ENCODE measurements at places on chromosomes 2 and 18.

- no peak for DNase-seq
Measured at GRCh38 chr2:1588978-1589621, 155.2 kb downstream of the PXDN start.

DNA sequence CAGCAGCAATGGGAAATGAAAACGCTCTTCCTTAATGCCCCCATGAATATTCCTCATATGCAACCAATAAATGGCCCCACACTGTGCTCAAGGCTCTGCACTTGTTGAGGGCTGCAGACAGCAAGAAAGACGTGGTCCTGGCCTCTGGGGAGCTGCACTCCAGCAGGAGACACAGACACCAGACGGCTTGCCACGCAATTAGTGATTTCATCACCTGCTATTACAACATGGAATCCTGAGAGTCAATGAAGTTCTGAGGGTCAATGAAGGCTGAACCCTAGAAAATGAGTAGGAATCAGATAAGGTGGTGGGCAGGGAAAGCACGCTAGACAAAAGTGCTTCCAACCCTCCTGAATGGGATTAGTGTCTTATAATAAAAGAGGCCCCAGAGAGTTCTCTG, 18.9 kb downstream of the CREG2 start:
- no peak for DNase-seq

DNA sequence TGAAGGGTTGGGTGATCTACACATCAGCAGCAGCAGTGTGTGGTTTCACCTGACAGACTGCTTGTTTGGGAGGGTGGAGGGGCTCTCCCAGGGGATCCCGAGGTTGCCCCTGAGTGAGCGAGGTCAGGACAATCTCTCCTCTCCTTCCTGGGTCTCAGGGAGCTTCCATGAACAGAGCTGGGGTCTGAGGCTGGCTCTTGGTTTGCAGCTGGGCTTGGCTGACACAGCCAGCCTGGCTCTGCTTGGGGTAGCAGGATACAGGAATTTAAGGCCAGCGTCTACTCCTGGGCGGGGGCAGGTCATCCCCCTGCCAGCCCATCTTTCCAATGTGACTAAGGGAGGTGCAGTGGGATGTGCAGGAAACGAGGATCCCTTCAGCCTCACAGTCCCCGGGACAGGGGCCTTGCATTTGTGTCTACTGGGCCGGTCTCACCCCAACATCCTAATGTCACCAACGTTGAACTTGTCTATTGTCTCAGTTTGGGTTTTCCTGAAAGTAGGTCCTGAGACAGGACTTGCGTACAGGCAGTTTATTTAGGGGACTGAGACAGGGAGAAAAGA, 262.6 kb upstream of the HDAC4 start:
- no peak for DNase-seq

GRCh38 chr2:199910338-199911051, 598 bp upstream of the C2orf69 start:
- no peak for DNase-seq

DNA sequence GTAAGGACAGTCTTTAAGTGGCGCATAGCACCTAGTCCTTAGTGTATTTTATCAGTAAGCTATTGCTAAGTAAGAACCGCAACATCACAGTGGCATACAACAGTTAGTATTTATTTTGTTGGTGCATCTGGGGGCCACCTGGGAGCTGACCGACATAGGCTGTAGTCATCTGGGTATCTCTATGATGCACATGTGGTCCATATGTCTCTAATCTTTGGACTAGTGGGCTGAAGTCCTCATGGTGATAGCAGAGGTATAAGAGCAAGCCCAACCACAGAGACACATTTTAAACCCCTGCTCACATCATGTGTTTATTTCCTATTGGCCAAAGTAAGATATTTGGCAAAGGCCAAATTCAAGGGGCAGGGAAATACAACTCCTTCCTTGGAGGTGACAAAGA, 2.9 kb downstream of the CAMKMT start:
- DNase-seq, result no peak

GRCh38 chr2:162197069-162197825, 45.2 kb upstream of the GCG start:
- DNase-seq, result no peak

DNA sequence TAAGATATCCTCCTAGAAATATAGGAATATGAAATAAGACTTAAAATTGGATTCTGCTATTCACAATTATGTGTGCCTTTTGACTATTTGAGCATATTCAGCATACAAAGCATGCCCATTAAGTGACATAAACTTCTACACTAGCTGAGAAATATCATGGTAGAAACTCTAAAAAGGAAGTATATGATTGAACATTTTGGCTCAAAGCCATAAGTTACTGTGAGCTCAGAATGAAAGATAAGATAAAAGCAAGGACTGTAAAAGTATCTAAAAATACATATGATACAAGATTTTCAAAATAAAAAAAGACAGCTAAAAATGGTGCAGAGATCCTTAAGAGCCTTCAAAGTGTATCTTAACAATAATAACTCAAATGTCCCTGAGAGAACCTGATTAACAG, 340.5 kb upstream of the SLC39A10 start:
- DNase-seq, result no peak

- DNase-seq, result no peak
Measured at GRCh38 chr2:11899264-11899818, 152.9 kb downstream of the LPIN1 start.

DNA sequence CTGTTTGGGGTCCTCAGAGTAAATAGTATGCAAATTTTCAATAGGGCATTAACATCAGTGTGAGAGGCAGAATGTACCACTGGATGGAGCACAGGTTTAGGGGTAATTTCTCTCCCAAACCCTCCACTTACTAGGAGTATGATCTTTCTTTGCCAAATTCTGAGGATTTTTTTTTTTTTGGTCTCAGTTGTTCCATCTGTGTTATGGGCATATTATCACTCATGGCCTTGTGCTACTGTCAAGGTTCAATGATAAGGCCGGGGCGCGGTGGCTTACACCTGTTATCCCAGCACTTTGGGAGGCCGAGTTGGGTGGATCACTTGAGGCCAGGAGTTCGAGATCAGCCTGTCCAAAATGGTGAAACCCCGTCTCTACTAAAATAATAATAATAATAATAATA, 30.2 kb upstream of the ZEB2 start:
- DNase-seq, result no peak

GRCh38 chr2:150625741-150626140, 138.3 kb upstream of the RND3 start:
- DNase-seq, result no peak

GRCh38 chr2:201660293-201660895, 17.1 kb upstream of the TMEM237 start:
- no peak for DNase-seq

DNA sequence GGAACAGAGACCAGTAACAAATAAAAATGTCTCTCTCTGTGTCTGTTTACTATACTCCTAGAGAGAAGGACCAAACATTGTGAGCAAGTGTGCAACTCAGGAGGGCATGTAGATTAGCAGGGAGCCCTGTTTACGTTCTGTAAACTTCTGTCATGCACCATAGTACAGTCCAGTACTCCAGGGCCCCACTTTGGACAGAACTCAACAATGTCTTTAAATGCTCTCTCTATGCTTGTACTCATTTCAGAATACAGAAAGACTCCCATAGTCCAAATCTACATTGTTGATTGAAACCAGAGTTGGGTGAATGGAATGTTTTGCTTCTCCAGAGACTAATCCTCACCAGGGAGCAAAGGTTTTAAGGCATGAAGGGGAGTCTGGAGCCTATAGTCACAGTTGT, 934.8 kb downstream of the NRXN1 start:
- DNase-seq, result no peak

All from stimulated activated CD8-positive, alpha-beta memory T cell treated with anti-CD3 and anti-CD28 coated beads, Interleukin-15, amount 100 ng/mL, for 4 hours (primary cell).